ENCODE measurements at places on chromosomes 7 and 10. TPM values are rescaled to one million over a fixed set of nuclear protein-coding genes. Genes with fewer than 3 reads are reported as not detected.

- no peak for DNase-seq
- no peak overlapping the region for H3K4me3 ChIP-seq
- no peaks in the 10 kb centered on the region for H3K27me3 ChIP-seq
- H3K27ac ChIP-seq = peak overlapping the region; percentile 85
- peaks cover 2% of the 10 kb centered on the region for H3K36me3 ChIP-seq
Observed at GRCh38 chr10:28946479-28946878, 269.2 kb downstream of the BAMBI start.

- no peak for DNase-seq
- no peak overlapping the region for H3K27ac ChIP-seq
- H3K27me3 ChIP-seq = no peaks in the 10 kb centered on the region
- no peaks in the 10 kb centered on the region for H3K4me1 ChIP-seq
- no peak overlapping the region for H3K4me3 ChIP-seq
Observed at GRCh38 chr7:150569245-150569955, 2.2 kb downstream of the GIMAP4 start.

GRCh38 chr7:50405221-50405620 is 44.9 kb downstream of the FIGNL1 start:
- no peaks in the 10 kb centered on the region for H3K4me1 ChIP-seq
- no peak overlapping the region for H3K27ac ChIP-seq
- no peaks in the 10 kb centered on the region for H3K36me3 ChIP-seq

DNA sequence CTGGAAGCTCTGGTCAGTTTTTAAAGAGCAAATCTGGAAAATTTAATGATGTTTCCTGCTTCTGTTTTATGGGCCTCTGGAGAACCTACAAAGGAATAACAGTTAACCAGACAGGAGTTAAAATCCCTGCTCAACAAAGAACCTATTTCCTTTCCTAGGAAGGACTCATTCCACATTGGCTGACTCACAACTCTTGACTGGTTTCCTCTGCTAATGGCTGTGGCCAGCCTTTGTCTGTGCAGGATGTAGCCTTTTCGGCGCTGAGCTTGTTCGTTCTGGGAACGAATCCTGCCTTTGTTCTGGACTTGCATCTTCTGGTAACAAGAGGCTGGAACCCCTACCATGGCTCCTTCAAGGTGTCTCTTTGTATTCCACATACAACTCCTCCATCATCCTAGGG is 112.8 kb upstream of the PDCD4 start:
- no peak overlapping the region for H3K4me3 ChIP-seq
- H3K27ac ChIP-seq = peak overlapping the region; percentile 66
- DNase-seq = no peak
- peaks cover 11% of the 10 kb centered on the region for H3K4me1 ChIP-seq
- H3K36me3 ChIP-seq = peaks cover 5% of the 10 kb centered on the region

- no peak overlapping the region for H3K27ac ChIP-seq
- H3K4me3 ChIP-seq = no peak overlapping the region
- DNase-seq = no peak
- H3K36me3 ChIP-seq = no peaks in the 10 kb centered on the region
Observed at GRCh38 chr7:125512373-125512772, 582.7 kb upstream of the POT1 start.

DNA sequence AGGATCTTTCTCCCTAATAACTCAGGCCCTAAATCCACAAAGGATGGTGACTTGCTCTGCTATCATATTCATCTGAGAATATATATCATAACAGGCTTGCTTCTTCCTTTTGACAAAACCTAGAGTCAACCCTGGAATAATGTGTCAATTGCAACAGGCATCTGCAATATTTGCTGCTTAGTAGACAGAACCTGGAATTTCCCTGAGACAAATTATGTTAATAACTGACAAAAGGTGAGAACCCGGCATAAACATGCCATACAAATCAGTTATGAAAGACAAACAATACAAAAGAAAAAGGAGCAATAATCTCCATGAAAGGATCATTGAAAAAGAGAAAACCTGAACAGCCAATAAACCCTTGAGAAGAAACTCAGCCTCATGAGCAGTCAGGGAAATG is 114.5 kb upstream of the CDCA7L start:
- H3K4me1 ChIP-seq = peaks cover 9% of the 10 kb centered on the region
- H3K27ac ChIP-seq = no peak overlapping the region
- DNase-seq = no peak
- no peaks in the 10 kb centered on the region for H3K36me3 ChIP-seq

GRCh38 chr7:80362677-80363076 is 149.2 kb downstream of the GNAT3 start:
- no peak overlapping the region for H3K27ac ChIP-seq
- peaks cover 1% of the 10 kb centered on the region for H3K36me3 ChIP-seq
- no peak for DNase-seq
- no peaks in the 10 kb centered on the region for H3K4me1 ChIP-seq
- no peaks in the 10 kb centered on the region for H3K27me3 ChIP-seq

MBL2 gene
- not detected for total RNA-seq

SAMD9L gene
- 6.9 TPM for total RNA-seq

GPR22 gene
- total RNA-seq = not detected

LRRC17 gene
- 34.5 TPM for total RNA-seq

CYP26C1 gene
- total RNA-seq = 0.15 TPM

SEC61G gene
- 194 TPM for total RNA-seq

RAMP3 gene
- total RNA-seq = not detected

All from chondrocyte (in vitro differentiated cells).